ENCODE measurements at places on chromosomes 1 and 21.

DNA sequence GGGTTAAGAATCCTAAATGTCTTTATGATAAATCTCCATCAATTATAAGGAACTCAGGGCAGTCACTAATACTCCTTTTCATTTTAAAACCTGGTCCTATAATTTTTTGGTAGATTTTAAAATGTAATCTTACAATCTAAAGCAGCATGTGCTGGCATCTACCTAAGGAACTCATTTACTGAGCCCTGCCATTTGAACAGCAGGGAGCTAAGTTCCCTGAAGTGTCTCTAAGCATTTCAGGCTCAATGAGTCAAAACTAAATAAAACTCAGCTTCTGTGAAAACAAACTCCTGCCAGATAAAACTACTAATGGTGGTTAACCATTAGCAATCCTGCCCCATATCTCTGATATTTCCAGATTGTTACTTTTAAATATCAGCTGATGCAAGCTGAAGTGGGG, 1371.8 kb upstream of the PRMT6 start:
- no peak for DNase-seq

GRCh38 chr21:42818328-42818749, 61.0 kb downstream of the WDR4 start:
- DNase-seq, result no peak

DNA sequence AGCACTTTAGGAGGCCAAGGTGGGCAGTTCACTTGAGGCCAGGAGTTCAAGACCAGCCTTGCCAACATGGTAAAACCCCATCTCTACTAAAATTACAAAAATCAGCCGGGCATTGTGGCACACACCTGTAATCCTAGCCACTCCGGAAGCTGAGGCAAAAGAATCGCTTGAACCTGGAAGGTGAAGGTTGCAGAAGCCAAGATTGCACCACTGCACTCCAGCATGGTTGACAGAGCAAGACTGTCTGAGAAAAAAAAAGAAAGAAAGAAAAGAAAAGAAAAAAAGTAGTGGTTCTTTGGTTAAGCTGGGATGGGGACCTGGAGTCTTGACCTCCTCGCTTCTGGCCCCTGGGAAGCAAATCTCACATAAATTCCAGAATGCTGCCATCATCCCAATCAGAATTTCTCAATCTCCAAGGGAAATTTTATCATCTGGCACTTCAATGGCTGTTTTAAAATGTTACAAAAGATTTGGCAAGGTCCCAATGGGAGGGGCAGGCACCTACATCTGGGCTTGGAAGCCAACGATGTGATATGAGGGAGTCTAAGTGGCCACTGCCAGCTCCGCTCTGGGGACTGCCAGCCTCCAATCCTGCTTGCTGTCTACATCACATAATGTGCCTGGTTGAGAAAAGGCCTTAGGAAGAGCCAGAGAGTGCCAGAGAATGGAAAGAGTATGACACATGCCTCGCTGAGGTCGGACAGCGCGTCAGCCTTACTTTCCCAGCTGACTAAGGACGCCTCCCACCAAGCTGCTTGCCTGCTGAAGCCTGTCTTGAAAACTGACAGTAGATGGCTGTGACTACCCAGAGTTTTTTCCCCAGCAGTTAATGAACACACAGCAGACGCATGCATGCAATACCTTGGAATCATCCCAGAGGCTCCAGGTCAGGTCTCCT, 42.1 kb upstream of the SRP9 start:
- DNase-seq, result no peak

DNA sequence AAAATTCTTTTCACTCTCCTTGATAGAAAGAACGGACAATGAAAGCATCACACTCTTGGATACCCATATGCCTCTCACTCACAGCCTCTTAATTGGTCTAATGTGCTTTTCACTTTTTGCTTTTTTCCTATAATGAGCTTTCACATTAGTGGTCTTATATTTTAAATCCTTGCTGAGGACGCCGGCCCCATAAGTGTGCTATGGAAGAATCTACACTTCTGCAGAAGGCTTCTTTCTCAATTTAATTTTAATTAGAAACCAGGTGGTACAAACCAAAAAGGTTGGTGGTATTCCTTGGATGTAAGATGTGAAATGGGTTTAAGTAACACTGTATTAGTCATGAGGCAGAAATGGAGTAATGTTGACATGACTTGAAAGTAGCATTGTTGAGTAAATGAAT, 190.6 kb upstream of the NFIA start:
- DNase-seq, result no peak

DNA sequence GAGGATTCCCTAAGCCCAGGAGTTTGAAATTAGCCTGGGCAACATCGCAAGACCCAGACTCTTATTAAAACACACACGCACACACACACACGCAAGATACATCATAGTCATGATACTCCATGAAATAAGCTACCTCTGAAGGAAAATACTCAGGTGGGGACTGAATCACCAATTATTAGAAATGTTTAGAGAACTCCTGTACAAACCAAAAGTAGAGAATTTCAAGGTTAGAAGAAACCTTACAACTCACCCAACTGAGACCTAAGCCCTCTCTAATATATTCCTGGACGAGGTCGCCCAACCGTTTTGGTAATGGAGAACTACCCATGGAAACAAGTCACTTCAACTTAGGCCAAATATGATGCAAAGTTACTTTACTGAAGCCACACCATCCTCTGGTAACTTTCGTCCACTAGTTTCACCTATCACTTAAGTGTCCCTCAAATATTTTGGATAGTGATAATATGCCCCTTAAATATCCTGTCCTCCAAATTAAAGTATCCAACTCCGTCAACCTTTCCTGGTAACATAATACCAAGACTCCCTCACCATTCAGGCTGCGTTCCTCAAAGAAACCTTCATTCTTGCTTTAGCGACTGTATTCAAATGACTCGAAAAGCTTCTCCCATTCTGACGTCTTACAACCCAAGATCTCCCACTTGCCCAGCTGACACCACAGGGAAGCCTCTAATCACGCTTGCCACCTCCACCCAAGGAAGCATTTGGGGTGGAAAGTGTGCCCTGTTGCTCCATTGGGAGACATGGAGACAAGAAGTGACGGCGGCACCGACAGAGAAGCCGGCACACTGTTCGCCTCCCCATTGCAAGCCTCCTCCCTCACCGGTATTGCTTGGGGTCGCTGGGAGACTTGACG, 856 bp downstream of the NRDC start:
- no peak for DNase-seq

- DNase-seq, result peak; percentile 6
These were observed 39.1 kb upstream of the TTLL7 start for GRCh38 chr1:84037758-84038611.

DNA sequence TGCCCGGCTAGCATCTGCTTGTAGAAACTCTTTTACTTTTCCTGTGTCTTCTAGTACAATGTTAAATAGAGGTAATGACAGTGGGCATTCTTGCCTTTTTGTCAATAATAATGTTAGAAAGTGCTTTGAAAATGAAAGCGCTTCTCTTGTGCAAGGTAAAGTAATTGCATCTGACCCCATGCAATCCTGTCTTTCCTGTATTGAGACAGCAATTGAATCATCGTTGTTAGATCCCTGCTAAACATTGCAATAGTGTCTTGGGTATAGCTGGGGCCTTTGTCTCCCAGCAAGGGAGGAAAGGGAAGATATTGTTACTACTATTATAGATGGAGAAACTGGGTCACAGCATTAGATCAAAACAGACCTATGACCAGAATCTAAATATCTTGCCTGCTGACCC, 80.9 kb downstream of the TLR5 start:
- no peak for DNase-seq

Measured in cortex of kidney (tissue), 1 donor.